ENCODE measurements at places on chromosomes 11 and 22.

DNA sequence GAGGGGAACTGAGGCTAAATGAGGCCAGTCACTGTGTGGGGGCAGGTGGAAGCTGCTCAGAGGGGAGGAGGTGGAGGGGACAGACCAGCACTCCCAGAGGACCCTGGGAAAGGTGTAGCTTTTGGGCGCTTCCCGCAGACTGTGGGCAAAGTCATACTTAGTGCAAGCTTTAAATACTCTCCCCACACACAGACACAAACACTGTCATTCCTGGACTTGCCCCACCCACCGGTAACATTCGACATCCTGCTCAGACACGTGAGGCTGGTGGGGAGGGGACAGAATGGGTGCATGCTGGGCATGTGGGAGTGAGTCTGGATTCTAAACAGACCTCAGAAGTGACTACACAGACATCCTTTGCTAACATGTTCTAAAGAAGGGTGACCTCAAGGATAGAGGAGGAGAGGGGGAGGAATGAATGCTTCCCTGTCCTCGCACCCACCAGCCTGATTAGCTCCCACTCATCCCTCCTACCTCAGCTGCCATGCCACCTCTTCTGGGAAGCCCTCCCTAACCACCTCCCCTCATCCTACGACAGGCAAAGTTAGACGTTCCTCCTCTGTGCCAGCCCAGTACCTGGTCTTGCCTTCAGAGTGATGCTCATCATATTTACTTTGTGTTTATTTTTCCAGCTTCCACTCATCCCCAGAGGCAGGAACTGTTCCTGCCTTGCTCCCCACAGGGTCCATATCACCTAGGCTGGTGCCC lies 22.2 kb downstream of the TSKU start:
- H3K4me1 ChIP-seq = peaks cover 1% of the 10 kb centered on the region
- peaks cover 34% of the 10 kb centered on the region for H3K27me3 ChIP-seq
- DNase-seq = no peak
- no peak overlapping the region for H3K27ac ChIP-seq
- no peaks in the 10 kb centered on the region for H3K36me3 ChIP-seq

DNA sequence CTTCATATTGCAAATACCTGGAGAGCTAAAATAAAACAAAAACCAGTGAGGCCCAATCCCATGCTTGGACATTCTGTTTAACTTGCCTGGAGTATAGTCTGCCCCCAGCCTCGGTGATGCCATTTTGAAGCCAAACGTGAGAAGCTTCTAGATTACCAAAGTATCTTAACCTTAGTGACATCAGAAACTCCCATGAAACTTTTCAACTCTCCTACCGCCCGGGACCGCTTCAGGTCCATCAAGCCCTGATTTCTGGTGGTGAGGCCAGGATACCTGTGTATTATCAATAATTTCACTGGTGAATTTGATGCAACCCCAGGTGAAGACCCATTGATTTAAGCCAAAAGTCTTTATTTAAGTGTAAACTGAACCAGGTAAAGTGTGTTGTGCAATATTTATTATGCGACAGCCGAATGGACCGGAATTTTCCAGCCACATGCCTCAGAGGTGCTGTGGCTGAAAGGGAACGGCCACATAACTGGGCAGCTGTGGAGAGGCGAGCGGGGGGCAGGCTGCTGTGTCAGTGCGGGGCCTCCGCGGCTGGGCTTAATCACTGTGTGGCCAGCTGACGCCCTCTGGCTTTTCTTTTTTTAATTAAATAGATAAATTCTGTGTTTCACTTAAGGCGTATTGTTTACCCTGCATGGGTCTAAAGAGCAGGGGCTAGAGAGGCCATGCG lies 385.5 kb upstream of the B3GAT1 start:
- H3K4me3 ChIP-seq = no peak overlapping the region
- no peaks in the 10 kb centered on the region for H3K36me3 ChIP-seq
- no peak for DNase-seq
- H3K4me1 ChIP-seq = no peaks in the 10 kb centered on the region
- H3K27ac ChIP-seq = no peak overlapping the region

- DNase-seq = no peak
- H3K27ac ChIP-seq = no peak overlapping the region
- H3K4me3 ChIP-seq = no peak overlapping the region
Measured at GRCh38 chr11:24324211-24324610, 172.6 kb upstream of the LUZP2 start.

DNA sequence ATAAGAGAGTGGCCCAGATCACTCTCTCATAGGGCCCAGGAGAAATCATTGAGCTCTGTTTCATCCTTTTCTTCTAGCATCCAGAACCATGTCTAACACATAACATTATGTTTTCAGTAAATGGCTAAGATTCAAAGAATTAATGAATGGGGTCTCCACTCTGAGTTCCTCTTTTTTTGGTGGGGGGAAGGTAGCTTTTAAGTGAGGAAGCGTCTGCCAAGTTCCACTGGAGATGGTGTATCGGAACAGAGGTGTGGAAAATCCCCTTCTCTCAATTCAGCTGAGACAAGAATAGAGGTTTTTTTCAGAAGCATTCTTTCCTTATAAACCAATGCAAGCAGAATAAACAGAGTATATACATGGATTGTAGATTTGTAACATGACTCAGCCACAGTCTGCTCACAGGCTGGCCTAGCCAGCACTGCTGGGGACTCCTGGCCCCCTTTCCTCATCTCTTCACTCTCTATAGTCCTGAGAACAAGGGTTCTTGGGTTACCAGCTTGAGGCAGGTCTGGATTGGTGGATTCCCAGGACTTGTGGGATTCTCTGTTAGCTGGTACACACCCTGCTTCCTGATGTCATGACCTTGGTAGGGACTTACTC lies 97.2 kb downstream of the TRAF6 start:
- peaks cover 43% of the 10 kb centered on the region for H3K36me3 ChIP-seq
- peaks cover 82% of the 10 kb centered on the region for H3K4me1 ChIP-seq
- H3K27me3 ChIP-seq = no peaks in the 10 kb centered on the region
- H3K4me3 ChIP-seq = peak overlapping the region; percentile 90
- no peak for DNase-seq

DNA sequence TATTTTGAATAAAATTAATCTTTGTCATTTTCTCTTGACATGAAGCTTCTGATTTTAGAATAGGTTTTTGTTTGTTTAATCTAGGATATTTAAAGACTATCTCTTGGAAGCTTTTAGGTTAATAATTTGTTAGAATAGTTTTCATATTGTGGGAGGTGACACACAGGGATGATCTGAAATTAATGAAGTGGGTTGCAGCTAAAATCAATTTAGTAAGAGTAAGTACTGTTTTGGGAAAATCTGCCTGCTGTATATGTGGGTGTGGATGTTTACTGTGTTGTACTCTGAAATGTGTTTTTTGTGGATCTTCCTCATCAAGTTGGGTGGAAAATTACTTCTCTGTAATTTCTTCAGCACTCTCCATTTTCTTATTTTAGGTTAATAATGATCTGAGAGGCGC lies 67.3 kb downstream of the BID start:
- H3K36me3 ChIP-seq = no peaks in the 10 kb centered on the region
- H3K4me1 ChIP-seq = peaks cover 16% of the 10 kb centered on the region
- no peak for DNase-seq
- H3K27me3 ChIP-seq = no peaks in the 10 kb centered on the region
- H3K4me3 ChIP-seq = peak overlapping the region; percentile 69
- peak overlapping the region; percentile 78 for H3K27ac ChIP-seq

GRCh38 chr22:36741968-36742367 lies 34.0 kb downstream of the IFT27 start:
- peaks cover 13% of the 10 kb centered on the region for H3K27me3 ChIP-seq
- H3K4me1 ChIP-seq = no peaks in the 10 kb centered on the region
- DNase-seq = peak; percentile 25
- no peak overlapping the region for H3K27ac ChIP-seq
- no peak overlapping the region for H3K4me3 ChIP-seq

DNA sequence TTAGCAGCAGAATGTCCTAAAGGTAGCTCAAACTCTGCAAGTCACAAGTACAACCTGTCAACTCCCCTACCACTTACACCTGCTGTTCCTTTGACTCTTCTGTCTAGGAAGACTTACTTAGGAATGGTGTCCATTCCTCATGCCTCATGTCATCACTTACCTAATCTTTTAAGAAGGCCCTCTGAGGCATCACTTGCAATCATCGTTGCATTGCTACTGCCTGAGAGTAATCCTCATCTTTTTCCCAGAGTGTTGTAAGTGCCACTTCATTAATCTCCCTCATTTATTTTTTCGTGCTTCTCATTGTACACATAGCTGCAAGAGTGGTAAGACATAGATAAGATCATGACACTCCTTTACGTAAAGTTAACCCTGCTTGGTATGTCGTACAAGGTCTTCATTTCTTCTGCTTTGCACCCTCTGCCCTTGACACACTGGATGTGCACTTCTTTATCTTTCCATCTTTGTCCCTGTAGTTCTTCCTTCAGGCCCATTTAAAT lies 54.6 kb downstream of the SFI1 start:
- H3K36me3 ChIP-seq = peaks cover 18% of the 10 kb centered on the region
- no peak for DNase-seq
- peak overlapping the region; percentile 13 for H3K27ac ChIP-seq
- H3K4me3 ChIP-seq = no peak overlapping the region
- H3K27me3 ChIP-seq = no peaks in the 10 kb centered on the region
- H3K4me1 ChIP-seq = peaks cover 28% of the 10 kb centered on the region
